Effector CD8-positive, alpha-beta T cell (primary cell): ENCODE measurements at places on chromosomes 6 and 20.

GRCh38 chr6:90194371-90194841, 102.2 kb downstream of the BACH2 start:
- DNase-seq = no peak

DNA sequence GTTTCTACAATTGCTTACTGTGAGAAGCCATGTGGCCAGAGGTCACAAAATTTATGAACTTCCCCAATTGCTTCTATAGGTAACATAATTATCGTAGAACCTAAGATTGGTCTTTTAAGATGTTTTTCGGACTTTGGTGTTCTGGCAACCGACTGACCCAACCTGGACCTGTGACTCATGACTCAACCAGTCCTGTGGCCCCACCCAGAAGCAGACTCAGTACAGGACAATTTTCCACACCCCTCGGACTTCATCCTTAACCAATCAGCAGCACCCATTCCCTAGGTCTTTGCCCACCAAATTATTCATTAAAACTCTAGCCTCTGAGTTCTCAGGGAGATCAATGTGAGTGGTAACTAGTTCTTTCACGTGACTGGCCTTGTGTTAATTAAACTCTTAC, 26.4 kb upstream of the AKAP12 start:
- no peak for DNase-seq

- DNase-seq = no peak
Observed at GRCh38 chr6:138844192-138844591, 48.3 kb downstream of the ECT2L start.

- no peak for DNase-seq
Observed at GRCh38 chr6:30741063-30741779, 1.3 kb downstream of the FLOT1 start.

DNA sequence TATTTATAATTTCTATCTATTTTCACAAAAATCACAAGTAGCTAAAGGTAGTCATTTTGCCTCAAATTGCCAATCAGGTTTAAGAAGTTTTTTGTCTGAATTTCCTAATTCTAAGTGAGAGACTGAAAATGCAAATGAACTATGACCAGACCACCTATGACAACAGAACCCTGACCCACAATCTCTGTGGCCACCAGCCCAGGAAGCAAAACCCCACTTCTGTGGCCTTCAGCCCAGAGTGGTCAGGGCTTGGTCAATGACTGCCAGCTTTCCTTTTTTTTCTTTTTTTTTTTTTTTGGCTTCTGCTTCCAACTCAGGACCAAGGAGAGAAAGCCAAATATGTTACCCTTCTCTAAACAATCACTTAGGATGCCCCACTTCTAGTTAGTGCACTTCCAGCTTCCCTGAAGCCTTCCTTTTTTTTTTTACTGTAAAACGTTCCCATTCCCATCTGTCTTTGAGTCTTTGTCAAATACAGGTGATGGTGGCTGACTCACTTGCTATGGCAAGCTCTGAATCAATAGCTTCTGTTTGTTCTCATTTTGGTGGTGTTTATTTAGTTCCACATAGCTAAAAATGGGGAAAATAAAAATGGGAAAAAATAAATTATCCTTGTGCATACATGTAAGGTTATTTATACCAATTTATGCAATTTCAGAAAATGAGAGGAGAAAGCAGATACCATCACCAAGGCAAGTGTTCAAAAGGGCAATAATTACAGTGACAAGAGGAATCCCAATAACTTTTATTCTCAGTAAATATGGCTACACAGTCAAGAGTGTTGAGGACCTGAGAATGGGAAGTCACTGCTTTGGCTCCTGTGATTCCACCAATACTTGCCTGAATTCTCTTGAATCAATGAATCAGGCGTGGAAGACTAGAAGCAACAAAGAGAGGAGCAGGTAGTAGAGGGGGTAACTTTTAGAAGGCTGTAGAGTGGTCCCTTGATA, 170.3 kb upstream of the PDE7B start:
- no peak for DNase-seq

GRCh38 chr6:15908871-15909270, 220.0 kb upstream of the MYLIP start:
- no peak for DNase-seq

- DNase-seq = no peak
Observed at GRCh38 chr6:111651185-111652034, 45.7 kb upstream of the TRAF3IP2 start.

GRCh38 chr6:92667843-92668242, 751.5 kb downstream of the EPHA7 start:
- no peak for DNase-seq
